Aorta (tissue), 5 donors: ENCODE measurements at places on chromosomes 6 and 20. TPM values are rescaled to one million over a fixed set of nuclear protein-coding genes. Genes with fewer than 3 reads are reported as not detected.
A peak's percentile ranks its signal among the peaks of the same experiment; 100 is the strongest.

LAMP5 gene
- 0.16 TPM for total RNA-seq

GRCh38 chr6:49366539-49366938 lies 96.5 kb downstream of the MMUT start:
- DNase-seq: no peak
- H3K27ac ChIP-seq: no peak overlapping the region
- no peaks in the 10 kb centered on the region for H3K4me1 ChIP-seq
- H3K4me3 ChIP-seq: no peak overlapping the region
- H3K36me3 ChIP-seq: no peaks in the 10 kb centered on the region
- no peaks in the 10 kb centered on the region for H3K27me3 ChIP-seq

AKIRIN2 gene
- 38.5 TPM for total RNA-seq

DNA sequence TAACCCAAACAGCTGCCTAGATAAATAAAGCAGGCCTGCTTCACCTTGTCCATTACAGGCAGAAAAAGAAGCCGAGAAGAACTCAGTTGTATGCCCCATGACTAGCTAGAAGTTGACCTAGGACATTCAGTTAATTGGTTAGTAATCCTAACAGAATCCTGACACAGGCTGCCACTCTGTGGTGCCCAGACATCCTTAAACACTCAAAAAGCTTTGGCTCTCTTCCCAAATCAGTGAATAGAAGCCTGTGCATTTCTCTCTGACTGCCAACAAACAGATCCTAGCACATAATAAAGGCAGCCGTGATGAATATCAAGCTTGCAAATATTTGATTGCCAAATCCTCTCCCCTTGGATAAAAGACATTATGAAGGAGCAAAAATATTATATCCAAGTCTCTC lies 519.1 kb upstream of the EYS start:
- no peaks in the 10 kb centered on the region for H3K27me3 ChIP-seq
- H3K27ac ChIP-seq: no peak overlapping the region
- H3K4me3 ChIP-seq: no peak overlapping the region
- no peaks in the 10 kb centered on the region for H3K36me3 ChIP-seq
- DNase-seq: no peak
- no peaks in the 10 kb centered on the region for H3K4me1 ChIP-seq

SPAG4 gene
- 3.3 TPM for total RNA-seq

GRCh38 chr20:6768228-6769140 lies 998 bp downstream of the BMP2 start:
- no peaks in the 10 kb centered on the region for H3K36me3 ChIP-seq
- H3K4me1 ChIP-seq: no peaks in the 10 kb centered on the region
- H3K4me3 ChIP-seq: peak overlapping the region; percentile 89
- H3K27ac ChIP-seq: no peak overlapping the region

GRCh38 chr20:17646961-17647301 lies 35.1 kb downstream of the RRBP1 start:
- H3K27me3 ChIP-seq: no peaks in the 10 kb centered on the region
- no peak overlapping the region for H3K27ac ChIP-seq
- H3K4me1 ChIP-seq: no peaks in the 10 kb centered on the region
- no peak overlapping the region for H3K4me3 ChIP-seq
- DNase-seq: peak; percentile 30

DNA sequence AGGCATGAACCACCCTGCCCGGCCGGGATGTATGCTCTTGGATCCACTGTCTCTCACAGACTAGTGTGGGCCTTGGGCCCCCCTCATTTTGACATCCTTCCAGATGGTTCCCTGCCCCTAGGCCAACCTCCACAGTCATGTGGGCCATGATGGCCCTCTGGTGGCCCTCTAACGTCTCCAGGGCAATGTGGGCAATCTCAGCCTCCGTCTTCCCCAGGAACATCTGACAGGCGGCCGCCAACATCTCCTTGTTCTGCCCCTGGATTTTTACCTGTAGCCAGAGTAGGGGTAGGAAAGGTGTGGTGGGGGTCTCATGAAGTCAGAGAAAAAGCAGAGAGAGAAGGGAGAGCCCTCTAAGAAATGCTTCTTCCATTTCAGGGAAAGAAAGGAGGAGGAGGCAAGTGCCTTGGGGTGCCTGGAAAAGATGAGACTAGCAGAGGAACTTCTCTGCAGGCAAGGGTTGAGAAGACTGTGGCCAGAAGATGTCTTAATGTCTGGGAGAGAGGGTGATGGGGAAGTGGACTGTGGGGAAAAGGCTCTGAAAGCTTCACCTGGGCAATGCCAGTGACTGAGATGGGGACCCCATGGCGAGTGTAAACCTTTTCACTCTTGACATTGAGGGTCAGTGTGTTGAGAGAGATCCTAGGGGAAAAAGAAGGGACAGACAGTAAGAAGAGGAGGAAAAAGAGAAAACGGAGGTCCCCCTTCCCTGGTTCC lies 1.3 kb downstream of the FLOT1 start:
- peaks cover 7% of the 10 kb centered on the region for H3K27me3 ChIP-seq
- H3K4me1 ChIP-seq: no peaks in the 10 kb centered on the region
- H3K27ac ChIP-seq: peak overlapping the region; percentile 94
- H3K4me3 ChIP-seq: peak overlapping the region; percentile 84

- no peak overlapping the region for H3K4me3 ChIP-seq
- H3K27ac ChIP-seq: no peak overlapping the region
- H3K27me3 ChIP-seq: no peaks in the 10 kb centered on the region
- DNase-seq: no peak
Measured at GRCh38 chr20:20677186-20677585, 35.3 kb downstream of the RALGAPA2 start.

- no peak overlapping the region for H3K27ac ChIP-seq
- H3K4me1 ChIP-seq: no peaks in the 10 kb centered on the region
- no peak overlapping the region for H3K4me3 ChIP-seq
- DNase-seq: no peak
- H3K27me3 ChIP-seq: peaks cover 1% of the 10 kb centered on the region
Measured at GRCh38 chr20:1254254-1254653, 11.8 kb upstream of the SNPH start.

DNA sequence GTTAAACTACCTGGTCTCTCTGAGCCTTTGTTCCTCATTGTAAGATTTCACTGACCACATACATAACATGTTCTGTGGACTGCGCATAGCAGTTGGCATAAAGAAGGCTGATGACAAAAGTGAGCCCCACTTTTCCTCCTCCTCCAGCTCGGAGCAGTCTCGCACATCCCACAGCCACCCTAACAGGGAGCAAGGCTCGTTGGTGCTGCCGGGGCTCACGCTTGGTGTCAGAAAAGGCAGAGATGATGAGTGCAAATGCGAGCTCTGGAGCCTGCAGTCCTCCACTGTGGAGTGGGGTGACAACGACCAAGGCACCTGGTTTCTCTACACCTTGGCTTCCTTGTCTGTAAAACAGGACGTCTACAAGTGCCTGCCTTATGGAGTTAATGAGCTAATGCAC lies 9.7 kb downstream of the TGM3 start:
- no peak overlapping the region for H3K4me3 ChIP-seq
- no peaks in the 10 kb centered on the region for H3K36me3 ChIP-seq
- no peaks in the 10 kb centered on the region for H3K27me3 ChIP-seq
- no peak overlapping the region for H3K27ac ChIP-seq
- H3K4me1 ChIP-seq: no peaks in the 10 kb centered on the region

DNA sequence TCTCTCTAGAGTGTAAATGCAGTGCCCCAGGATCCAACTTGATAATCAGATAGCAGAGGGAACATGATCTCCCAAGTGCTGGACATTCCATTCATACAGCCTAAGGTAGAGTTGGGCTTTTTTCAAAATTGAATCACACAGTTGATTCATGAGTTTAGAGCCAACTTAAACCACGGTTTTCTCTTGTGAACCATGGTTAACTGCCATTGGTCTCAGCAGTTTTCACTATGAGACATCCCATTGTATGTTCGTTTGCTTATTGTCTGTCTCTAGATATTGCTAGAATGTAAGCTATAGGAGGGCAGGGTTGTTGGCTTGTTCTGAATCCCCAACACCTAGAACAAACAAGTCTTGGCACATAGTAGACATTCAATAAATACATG lies 37.2 kb upstream of the TAF8 start:
- H3K27me3 ChIP-seq: no peaks in the 10 kb centered on the region
- H3K4me1 ChIP-seq: no peaks in the 10 kb centered on the region
- no peak overlapping the region for H3K27ac ChIP-seq
- H3K4me3 ChIP-seq: no peak overlapping the region
- no peak for DNase-seq
- peaks cover 2% of the 10 kb centered on the region for H3K36me3 ChIP-seq

- no peak overlapping the region for H3K27ac ChIP-seq
- H3K36me3 ChIP-seq: no peaks in the 10 kb centered on the region
- DNase-seq: no peak
- H3K4me1 ChIP-seq: peaks cover 3% of the 10 kb centered on the region
- no peaks in the 10 kb centered on the region for H3K27me3 ChIP-seq
Measured at GRCh38 chr6:170160031-170160627, 130.7 kb downstream of the DLL1 start.

DNA sequence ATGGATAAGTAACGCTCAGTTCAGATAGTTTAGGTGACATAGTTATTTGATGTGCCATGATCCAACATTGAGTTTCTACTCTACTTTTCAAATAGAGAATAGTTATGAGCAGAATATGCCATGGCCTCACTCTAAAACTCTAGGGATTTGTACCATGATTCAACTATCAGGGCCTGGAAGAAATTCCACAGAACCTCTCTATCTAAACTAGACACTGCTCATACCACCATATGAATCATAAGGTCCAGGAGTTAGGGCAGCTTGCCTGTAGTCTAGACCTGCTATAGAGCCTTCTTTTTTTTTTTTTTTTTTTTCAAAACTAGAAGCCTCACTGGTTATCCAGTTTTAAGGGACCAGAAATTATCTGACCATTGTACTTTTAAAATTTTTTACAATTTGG lies 571.8 kb upstream of the IMPG1 start:
- no peak overlapping the region for H3K27ac ChIP-seq
- no peak overlapping the region for H3K4me3 ChIP-seq
- no peaks in the 10 kb centered on the region for H3K27me3 ChIP-seq
- no peaks in the 10 kb centered on the region for H3K36me3 ChIP-seq

ATP9A gene
- 59.8 TPM for total RNA-seq

C2 gene
- total RNA-seq: 46.6 TPM

SLC32A1 gene
- not detected for total RNA-seq

DNA sequence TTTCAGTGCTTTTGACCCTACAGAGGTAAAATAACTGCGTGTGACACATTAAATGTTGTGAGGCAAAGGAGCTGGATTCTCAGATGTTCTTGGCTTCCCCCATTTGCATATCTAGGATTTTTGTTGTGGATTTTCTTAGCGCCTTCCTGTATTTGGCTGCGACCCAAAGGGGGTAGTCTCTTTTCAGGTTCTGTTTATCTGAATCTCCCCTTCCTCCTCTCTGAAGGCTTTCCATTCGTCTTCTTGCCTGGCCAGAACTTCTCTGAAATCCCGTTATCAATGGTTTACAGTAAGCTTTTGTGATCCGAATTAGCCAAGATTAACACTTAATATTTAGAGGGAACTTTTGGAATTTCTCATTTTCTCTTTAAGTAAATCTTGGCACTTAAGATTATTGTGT lies 60.8 kb downstream of the ADGRB3 start:
- H3K27me3 ChIP-seq: no peaks in the 10 kb centered on the region
- no peaks in the 10 kb centered on the region for H3K4me1 ChIP-seq
- no peak for DNase-seq
- no peak overlapping the region for H3K27ac ChIP-seq

GRCh38 chr6:51678905-51679620 lies 408.4 kb downstream of the PKHD1 start:
- H3K4me1 ChIP-seq: no peaks in the 10 kb centered on the region
- no peak overlapping the region for H3K27ac ChIP-seq
- no peaks in the 10 kb centered on the region for H3K36me3 ChIP-seq
- H3K27me3 ChIP-seq: peaks cover 3% of the 10 kb centered on the region
- no peak overlapping the region for H3K4me3 ChIP-seq
- DNase-seq: no peak
